ENCODE measurements at places on chromosomes 2 and 18.

GRCh38 chr2:236793023-236794011 lies 223.7 kb downstream of the ACKR3 start:
- no peak for DNase-seq

DNA sequence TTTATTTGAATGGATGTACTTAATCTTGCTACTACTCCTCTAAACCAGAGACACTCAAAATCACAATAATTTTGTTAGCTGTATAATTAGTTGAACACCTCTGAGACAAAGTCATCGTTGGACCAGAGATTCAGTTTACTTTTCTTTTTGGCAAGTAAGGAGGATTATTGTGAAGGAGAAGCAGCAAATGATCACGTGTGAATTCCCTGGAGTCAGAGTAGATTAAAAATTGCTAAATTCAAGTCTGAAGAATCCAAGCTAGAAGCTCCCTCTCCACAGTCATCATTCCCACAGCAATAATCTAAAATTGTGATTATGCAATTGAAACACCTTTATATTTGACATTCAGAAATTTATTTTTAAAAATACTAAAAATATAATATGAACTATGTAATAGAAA lies 484.4 kb downstream of the CMPK2 start:
- DNase-seq = no peak

DNA sequence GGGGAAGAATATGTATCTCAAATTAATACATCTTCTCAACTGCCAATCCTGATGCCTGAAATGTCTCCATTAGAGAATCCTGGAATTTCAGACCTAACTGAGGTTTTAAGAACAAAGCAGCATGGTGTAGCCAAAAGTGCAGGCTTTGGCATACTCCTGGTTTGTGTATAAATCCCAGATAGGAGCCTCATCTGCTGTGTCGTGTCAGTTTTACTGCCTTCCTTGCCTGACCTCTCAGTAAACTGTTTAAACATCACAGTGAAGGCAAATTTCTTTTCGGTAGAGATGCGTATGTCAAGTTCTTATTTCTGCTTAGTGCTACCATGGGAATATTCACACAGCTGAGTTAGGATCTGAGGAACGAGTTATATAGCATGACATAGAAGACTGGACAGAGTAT lies 7.3 kb downstream of the SCG2 start:
- no peak for DNase-seq

DNA sequence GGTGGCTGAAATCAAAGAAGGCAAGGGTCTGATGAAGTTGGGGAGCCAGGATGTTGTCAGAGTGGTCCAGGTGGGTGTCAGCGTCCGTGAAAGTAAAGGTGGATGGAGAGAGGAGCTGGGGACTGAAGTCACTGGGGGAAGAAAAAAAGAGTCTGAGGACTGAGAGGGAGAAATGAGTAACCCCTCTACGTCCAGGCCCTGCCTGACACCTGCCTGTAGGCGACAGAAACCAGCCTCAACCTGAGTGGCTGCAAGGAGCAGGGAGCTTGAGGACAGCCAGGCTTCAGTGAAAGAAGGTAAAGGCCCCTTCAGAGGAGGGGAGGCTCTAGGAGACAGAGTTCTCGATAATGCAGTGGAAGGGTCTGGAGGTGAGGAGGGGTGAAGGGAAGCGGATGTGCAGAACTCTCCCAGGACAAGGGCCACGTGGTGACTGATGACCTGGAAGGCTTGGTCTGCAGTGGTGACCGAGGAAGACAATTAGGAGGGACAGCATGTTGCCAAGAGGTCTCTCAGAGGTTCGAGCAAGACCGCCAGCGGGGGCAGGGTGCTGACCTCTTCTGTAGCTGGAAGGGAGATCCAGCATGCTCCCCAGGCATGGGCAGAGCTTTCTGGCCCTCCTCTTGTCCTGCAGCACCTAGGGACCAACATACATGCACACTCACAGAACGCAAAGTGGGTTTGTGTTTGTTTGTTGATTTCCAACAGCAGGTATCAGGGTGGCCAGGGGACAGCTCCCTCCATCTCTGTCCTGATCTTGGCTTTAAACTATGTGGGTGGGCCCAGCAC lies 86.6 kb upstream of the TMEM247 start:
- DNase-seq = no peak

GRCh38 chr18:27606741-27607140 lies 421.6 kb upstream of the CHST9 start:
- DNase-seq = no peak

DNA sequence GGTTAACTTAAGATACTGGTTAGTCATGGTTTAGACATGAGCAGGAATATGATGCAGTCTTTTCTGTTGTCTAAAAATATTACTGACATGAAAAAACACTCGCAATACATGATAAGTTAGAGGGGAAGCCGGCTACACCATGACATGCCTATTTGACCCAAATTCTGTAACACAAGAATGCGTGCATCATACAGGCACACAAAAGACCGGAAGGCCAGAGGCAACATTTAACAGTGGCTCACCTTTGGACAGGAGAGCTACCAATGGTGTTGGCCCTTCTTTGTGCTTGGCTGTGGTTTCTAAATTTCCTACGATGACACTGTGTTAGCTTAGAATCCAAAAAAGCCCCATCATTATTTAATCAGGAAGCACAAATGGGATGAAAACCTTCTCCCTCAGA lies 4.1 kb downstream of the PARD6G start:
- DNase-seq = no peak

DNA sequence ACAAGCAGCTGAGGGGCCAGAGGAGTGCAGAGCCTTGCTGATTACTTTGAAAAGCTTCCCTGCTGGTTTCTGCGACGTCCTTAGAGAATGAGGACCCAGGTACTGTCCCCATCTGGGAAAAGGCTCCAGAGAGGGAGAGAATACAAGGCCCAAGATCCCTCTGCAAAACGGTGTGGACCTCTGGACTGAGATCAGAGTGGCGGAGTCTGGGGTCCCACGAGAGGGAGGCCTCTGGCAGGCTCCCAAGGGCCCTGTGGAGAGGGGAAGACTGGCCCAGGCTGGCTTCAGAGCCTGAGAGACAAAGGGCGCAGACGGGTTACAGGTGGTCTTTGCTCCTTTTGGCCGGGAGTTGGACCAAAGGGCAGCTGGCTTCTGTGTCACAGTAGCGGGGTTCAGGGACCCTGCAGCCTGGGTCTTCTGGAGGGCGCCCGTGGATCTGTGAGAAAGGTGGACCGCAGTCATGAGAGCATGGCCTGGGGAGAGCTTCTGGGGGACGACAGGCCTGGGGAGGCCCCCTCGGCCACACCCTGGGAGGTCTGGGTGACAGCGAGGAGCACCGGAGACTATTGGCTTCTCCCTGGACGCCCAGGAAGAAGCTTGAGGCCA lies 805 bp downstream of the SNORC start:
- no peak for DNase-seq

GRCh38 chr2:158116936-158117335 lies 15.3 kb downstream of the UPP2 start:
- no peak for DNase-seq

DNA sequence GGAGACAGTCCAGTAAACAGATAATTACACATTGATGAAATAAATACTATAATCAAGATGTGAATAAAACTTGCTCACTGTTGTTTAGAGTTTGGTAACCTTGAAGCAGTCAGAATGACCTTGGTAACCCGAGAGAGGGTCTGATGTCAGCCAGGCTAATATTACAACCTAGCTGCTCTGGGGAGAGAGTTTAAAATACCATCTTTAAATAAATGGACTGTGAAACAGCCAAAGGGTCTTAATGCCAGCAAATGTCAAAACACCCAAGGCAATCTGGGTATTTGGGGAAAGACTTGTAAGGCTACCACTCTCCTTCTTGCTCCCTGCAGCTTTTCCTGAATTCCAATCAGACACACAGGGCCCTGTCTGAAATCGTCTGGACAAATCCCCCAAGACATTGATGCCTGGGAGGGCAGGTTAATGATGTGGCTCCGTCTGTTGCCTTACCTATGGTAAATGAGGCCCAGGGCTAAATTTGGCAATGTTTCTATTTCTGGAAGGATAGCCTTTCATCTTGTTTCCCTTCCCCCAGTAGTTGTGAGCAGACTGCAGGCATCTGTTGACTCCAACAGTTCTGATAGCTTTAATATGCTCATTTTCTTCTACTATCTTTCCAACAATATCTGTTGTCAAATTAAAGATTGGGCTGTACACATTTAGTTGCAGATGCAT lies 43.0 kb upstream of the ITGB6 start:
- DNase-seq = no peak

- DNase-seq = no peak
Observed at GRCh38 chr18:55024564-55024963, 65.3 kb upstream of the CCDC68 start.

GRCh38 chr2:179049546-179050311 lies at the start of gene CCDC141:
CCDC141 (minus strand) TSS chr2:179050137; CDS start chr2:179049941, 196 bp downstream.
- DNase-seq = no peak

- DNase-seq = no peak
Observed at GRCh38 chr2:145235312-145235711, 715.4 kb upstream of the ZEB2 start.

- no peak for DNase-seq
Observed at GRCh38 chr2:180790891-180791290, 189.5 kb upstream of the UBE2E3 start.

- DNase-seq = no peak
Observed at GRCh38 chr2:239121600-239122012, 273.7 kb downstream of the TWIST2 start.

DNA sequence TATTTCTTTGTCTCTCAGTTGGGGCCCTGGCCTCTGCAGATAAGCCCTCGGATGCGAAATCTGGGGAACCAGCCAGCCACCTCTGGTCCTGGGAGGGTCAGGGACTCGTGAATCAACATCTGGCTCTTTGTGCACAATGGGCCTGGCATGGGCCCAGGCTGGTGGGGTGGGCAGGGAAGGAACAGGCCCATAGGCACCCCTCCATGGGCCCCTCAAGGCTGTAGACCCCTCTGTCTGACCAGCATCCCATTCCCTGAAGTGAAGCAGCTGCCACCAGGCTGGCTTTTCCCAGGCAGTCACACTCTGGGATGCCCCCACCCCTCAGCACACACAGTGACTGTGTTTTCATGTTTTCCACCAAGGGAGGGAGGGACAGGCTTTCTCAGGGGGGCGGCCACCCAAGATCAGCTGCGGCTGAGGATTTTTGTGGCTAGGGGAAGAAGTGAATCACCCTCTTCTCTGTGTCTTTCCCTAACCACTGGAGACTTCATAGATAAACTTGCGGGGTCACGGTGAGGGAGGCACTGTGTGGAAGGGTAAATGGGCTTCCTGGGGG lies 166.0 kb downstream of the AGAP1 start:
- DNase-seq = no peak

GRCh38 chr2:184416146-184416913 lies 182.0 kb upstream of the ZNF804A start:
- no peak for DNase-seq

DNA sequence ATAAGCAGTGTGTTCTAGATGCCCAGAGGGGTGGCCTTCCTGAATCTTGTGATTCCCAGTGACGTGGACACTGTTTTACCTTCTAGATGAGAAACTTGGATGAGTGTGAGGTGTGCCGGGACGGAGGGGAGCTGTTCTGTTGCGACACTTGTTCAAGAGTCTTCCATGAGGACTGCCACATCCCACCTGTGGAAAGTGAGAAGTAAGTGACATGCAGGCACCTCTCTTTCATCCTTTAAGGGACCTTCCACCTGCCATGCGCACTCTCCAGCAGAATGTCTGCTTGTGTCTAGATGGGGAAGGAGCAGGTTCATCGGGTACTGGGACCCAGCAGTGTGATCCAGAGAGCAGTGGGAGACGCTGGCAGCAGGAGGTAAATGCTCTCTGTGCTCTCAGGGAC lies 16.0 kb upstream of the SP100 start:
- DNase-seq = no peak

GRCh38 chr18:41936471-41937134 lies 18.4 kb upstream of the PIK3C3 start:
- no peak for DNase-seq

- no peak for DNase-seq
Observed at GRCh38 chr18:12376034-12376753, 833 bp downstream of the AFG3L2 start.

GRCh38 chr18:78595453-78595852 lies 384.2 kb upstream of the SALL3 start:
- no peak for DNase-seq

DNA sequence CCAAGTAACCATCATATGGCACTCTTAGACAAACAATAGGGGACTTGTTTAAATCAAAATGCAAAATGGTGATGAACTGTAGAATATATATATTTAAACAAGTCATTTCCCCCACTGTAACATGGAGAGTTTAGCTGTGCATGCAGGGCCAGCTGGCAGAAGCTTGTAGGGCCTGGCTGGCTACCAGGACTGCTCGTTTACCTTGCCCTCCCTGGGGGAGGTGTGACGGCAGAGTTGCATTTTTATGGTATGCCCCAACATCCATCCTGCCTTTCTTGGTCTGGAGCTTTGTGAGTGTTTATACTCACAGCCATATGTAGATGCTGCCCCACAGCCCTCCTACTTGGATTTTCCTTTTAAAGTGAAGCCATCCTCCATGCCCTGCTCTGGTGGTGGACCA lies 101.7 kb upstream of the ZFP36L2 start:
- no peak for DNase-seq

DNA sequence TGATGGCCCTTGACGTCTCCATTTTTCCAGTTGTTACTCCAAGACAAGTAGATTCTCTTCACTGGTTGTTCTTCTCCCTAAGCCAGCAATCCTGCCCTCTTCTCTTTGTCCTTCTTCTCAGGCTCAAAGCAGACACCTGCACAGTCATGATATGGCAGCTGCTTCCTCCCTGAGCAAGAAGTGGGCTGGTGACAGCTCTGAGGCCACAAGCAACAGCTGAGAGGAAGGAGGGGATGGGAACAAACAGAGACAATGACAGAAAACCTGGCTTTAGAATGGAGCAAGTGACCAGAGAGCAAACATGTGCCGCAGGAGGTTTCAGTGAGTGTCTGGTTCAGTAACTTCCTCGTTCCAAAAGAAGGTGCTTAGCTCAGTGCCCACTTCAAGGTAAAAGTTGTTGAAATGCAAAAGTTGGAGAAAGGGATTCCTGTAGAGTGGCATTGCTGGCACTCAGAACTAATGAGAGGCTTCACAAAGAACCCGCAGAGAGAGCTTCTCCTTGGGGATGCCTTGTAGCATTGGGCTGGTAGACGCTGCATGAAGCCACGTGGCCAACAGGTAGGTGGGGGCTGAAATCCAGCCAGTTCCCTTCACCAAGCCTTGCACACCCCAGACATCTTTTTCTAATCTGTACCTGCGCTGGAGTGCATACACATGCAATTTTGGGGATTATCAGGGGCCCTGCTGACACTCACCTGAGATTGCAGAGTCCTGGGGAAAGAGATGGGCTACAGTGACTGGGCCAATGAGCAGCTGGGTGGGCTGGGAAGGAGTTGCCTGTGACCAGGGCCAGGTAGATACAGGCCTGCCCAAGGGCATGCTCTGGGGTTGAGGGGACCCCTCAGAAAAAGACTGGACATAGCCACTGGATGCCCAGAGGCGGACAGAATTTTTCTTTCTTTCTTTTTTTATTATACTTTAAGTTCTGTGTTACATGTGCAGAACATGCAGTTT lies 153.3 kb upstream of the RAB12 start:
- no peak for DNase-seq

DNA sequence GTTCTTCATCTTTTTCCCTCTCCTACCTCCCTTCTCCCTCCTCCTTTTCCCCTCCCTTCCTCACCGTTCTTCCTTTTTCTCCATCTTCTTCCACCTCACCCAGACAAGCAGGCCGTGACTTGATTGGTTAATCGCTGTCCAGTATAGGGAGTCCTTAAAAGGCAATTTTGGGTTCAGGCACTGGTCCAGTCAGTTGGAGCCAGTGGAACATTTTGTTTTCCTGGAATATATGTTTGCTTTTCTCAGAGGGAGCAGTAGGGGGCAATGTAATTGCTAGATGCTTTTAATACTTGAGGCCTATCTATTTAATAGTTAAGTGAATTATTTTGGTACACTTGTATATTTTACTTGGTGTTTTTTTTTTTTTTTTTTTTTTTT lies 15.0 kb downstream of the ELAC1 start:
- DNase-seq = no peak

- no peak for DNase-seq
Observed at GRCh38 chr2:15559379-15560139, 1.6 kb downstream of the NBAS start.
